Stimulated activated CD4-positive, alpha-beta T cell treated with anti-CD3 and anti-CD28 coated beads, TNF-alpha, amount 100 ng/mL, for 4 hours (primary cell): ENCODE measurements at places on chromosomes 1 and 21.

- DNase-seq: no peak
These were observed 90.0 kb upstream of the KRTAP19-8 start for GRCh38 chr21:31128234-31128633.

GRCh38 chr1:203163891-203164635 lies 11.6 kb downstream of the MYBPH start:
- no peak for DNase-seq

GRCh38 chr1:156026588-156026987 lies 5.8 kb upstream of the SSR2 start:
- no peak for DNase-seq

DNA sequence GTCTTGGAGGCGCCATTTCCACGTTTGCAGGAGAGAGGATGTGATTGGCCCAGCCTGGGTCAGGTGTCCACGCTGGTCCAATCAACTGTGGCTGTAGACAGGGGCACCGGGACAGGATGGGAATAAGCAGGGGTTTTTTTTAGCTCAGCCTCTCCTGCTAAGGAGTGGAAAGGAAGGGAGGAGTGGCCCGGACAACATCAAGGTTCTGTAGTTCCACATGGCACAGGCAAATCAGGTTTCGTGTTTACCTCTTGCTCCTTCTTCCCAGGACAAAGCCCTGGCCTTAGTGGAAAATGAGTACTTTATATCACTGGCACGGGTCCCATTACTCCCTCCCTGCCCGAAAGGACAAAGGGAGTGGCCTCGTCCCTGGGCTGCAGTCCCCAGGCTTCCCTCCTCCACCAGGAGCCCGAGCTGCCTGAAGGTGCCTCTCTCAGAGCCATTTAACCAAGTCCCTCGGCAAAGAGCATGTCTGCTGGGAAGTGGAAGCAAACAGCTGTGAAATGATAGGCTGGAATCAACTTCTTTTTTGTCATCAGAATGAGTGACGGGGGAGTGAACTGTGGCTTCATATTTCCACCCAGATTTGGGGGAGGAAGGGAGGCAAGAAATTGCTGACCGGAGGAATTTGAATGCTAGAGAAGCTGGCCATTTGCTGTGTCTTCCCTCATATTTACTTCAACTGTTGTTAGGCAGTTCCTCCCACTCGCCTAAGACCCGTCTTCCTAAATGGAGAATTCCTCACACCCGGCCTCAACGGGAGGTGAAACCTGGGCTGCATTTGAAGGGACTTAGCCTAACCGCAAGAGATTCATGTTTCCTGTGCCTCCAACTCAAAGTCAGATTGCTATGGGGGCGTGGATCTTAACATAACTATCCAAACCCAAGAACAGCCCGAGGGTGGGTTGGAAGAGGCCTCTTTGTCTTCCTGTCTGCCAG lies 84.9 kb upstream of the SLC44A3 start:
- DNase-seq: no peak

DNA sequence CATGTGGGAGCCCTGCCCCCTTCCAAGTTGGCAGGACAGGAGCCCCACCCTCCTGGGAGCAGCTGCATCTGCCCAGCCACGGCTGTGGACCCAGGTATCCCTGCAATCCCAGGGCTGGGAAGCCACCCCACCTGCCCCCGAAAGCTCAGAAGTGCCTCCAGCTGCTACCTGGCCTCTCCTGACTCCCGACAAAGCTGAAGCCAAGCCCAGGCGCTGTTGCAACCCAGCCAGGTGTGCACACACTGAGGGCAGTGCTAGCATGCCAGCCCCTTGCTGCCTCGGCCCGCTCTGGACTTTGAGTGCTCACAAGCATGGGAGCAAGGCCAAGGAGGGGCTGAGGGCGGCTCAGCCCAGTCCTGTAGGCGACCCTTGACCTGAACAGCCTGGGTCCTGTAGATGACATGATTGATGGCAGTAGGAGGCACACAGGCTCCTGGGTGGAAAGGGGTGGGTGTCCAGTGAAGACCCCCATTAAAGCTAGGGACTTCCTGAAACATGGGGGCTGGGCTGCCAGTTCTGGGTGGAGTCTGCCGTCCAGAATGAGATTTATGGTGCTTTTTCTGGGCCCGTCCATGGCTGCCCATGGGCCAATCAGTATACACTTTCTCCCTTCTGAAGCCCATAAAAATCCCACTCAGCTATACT lies 2.8 kb upstream of the SSU72 start:
- no peak for DNase-seq

GRCh38 chr1:89905395-89906058 lies 84.7 kb downstream of the LRRC8D start:
- no peak for DNase-seq

GRCh38 chr1:35936838-35937237 lies 5.9 kb downstream of the AGO3 start:
- no peak for DNase-seq

DNA sequence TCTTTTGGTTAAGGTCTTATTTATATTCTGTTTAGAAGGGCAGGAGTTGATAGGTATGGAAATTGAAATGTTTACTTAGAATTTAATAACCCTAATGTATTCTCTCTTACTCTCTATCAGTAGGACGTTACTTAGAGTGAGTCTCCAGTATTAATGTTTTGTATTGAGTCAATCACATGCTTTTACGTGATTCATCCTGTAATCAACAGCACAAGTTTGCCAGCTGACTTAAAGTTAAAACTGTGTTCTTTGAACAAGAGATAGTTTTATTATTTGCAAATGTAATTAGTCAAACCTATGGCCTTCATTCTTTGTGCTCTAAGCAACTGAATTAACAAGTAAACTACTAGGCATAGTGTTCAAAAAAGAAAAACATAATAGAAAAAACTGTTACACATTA lies 57.3 kb downstream of the PKN2 start:
- DNase-seq: no peak

DNA sequence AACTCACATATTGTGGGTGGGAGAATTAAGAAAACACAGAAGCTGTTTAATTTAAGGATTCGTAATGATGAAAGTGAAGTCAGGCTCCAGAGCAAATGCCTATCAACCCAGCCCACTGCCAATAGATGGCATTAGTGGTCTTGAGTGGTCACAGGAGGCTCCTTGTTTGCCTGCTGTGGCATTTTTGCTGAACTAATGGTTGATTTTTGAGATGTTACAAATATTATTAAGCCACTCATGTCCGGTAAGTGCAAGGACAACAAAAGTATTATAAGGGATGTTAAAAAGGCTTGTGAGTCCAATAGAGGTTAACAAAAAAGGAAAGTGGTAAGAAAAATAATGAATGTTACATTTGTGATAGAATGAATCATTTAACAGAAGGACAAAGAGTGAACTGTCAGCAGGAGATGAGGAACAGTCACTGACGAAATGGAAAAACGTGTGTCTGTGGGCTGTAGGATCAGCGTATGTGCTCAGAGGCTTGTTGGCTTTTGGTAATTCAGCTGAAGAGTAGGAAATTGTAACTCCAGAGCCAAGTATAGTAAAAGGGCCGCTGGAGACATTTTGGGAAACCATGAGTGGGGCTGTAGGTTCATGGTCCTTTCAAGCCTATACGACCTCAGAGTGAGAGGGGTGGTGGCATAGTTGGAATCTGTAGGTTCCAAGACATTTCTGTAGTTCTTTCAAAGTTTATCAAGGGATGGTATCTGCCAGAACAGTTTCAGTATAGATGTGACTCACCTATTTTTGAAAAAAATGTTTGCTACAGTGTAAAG lies 11.2 kb downstream of the SFT2D2 start:
- DNase-seq: no peak

- peak; percentile 66 for DNase-seq
These were observed 7.7 kb downstream of the ZBTB21 start for GRCh38 chr21:42002421-42002958.

DNA sequence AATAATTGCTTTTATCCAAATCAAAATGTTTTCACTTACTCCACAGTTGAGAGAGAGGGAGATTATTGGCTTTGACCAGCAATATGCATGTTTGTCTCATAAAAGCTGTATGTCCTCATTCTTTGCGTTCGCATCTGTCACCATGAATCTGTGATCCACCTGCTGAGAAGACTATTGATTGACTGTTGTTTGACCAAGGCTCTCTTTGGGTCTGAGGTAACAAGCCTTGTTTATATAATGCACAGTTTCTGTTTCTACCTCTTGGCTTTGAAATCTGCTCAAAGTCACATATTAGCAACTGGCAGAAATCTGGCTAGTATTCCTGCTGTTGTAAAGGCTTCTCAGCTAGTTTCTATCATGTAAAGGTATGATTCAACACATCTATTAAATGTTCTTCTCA lies 157.0 kb downstream of the LYPLAL1 start:
- no peak for DNase-seq

DNA sequence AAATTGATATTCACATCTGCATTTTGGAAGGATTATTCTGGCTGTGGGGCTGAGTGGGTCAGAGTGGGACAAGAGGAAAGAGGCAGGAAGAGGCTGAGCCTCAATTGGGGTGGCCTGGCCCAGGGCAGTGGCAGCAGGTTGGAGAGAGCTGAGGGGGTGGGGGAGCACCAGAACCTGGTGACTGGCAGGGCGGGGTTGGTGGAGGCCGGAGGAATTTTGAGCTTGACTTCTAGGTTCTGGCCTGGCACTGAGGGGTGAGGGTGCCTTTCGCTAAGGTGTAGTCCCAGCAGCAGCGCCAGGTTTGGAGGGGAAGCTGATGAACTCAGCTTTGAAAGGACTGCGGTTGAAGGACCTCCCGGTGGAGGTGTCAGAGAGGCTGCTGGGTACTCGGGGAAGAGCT lies 33.6 kb upstream of the KDM4A start:
- no peak for DNase-seq

DNA sequence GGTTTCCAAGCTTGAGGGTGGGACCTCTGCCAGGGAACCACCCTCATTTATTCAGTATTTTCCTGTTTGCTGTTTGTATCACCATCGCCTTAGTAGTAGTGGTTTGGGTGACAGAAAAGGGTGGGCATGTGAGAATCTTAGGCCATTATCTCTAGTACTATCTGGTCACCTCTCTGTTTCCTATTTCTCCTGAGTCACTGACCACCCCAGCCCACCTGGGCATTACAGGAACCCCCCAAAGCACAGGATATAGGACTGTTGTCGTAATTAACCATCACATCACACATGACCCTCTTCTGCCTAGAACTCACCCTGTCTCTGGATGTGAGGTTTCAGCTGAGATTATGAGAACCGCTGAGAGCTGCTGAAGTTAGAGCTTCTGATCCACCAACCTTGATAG lies 60.4 kb downstream of the IL23R start:
- DNase-seq: no peak

- no peak for DNase-seq
These were observed 35.0 kb downstream of the MTOR start for GRCh38 chr1:11227106-11228077.

GRCh38 chr21:44726826-44727225 lies 15.5 kb upstream of the TSPEAR start:
- no peak for DNase-seq

- no peak for DNase-seq
These were observed 4.2 kb downstream of the FMO1 start for GRCh38 chr1:171252482-171252881.

DNA sequence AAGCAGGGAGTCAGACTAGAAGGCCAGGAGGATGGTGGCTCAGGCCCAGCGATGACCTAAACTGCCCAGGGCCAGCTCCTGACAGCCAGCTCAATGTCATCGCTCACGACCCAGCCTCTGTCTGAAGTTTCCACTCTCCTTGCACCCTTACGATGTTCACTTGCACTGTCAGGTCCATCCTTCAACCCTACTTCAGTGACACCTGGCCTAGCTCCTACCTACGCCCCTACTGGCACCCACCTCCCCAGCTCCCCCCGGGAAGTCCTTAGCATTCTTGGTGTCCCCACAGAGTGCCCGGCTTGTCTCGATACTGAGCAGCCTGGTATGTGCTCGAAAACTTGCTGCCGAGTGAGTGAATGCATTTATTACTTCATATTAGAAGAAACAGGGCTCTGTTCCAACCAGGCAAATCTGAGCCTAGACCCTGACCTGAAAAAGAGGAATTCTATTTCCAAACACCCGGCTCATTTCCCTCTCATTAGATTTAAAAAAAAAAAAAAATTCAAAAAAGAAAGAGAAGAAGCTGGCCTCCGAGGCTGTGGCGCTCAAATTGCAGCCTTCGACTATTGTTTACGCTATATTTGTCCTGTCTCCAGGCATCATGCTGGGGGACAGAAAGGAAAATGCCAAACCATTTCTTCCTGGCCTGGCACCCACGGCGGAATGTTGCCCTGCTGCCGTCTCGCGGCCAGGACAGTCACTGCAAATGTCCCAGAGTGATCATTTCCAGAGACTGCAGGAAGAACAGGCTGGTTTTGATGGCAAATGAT lies 29.8 kb upstream of the LRRC38 start:
- DNase-seq: no peak

- DNase-seq: no peak
These were observed 137.1 kb downstream of the PCBP3 start for GRCh38 chr21:45780647-45781046.

DNA sequence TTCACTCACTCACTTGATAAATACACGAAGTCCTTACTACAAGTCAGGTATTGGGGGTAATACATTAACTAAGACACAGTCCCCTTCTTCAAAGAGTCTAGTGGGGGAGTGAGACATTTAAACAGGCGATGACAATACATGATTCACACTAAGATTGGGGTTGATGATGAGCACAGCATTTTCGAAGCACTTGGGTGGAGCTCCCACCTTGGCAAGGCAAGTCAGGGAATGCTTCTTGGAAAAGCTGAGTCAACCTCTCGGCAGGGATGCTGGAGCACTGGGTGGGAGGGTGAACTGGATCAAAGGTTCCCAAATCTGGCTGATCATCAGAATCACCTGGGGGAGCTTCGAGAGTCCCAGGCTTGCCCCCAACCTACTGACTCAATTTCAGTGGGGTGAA lies 57.9 kb upstream of the ENAH start:
- no peak for DNase-seq

DNA sequence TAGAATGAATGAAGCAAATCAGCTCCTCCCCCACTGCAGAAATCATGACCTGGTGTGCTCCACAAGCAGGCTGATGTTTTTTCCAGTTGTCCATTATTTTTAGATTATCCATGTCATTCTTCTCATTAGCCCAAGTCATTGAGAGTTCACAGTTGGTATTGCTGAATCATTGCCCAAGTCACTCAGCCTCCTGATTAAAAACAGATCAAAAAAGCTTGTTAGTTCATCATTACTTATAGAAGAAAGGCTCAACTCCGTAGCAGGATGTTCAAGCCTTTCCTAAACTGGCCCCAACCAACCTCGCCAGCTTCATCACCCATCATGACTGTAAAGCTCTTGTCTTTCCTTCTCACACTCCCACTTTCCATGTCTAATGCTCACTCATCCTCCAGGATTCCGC lies 161.3 kb upstream of the CTTNBP2NL start:
- no peak for DNase-seq
